AG09309 (cell line): ENCODE measurements at places on chromosomes 16 and 17.

- DNase-seq, result no peak
These were observed 22.8 kb downstream of the KSR1 start for GRCh38 chr17:27478901-27479538.

- no peak for DNase-seq
These were observed 143.0 kb downstream of the SNX29 start for GRCh38 chr16:12119562-12119961.

GRCh38 chr17:81322271-81323082 lies 27.4 kb upstream of the SLC38A10 start:
- DNase-seq, result no peak

DNA sequence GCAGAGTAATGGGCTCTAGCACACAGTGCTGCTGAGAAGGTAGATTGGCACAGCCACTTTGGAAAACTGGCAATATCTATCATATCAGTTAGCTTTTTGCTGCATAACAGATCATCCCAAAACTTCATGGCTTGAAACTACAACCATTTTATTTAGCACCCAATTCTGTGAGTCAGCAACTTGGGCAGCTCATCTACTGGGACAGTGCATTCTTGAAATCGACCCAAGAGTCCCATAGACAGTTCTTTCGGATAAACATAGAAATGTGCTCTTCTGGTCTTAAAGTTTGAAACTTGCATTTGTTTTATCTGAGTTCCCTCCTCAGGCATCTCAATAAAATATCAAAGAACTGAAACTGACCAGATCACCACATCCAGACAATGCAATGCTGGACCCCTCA lies 76.7 kb downstream of the CEP112 start:
- peak; percentile 8 for DNase-seq
